Stimulated activated CD4-positive, alpha-beta T cell treated with anti-CD3 and anti-CD28 coated beads, Interleukin-15, amount 100 ng/mL, for 1 hour (primary cell): ENCODE measurements at places on chromosomes 2 and 18.

DNA sequence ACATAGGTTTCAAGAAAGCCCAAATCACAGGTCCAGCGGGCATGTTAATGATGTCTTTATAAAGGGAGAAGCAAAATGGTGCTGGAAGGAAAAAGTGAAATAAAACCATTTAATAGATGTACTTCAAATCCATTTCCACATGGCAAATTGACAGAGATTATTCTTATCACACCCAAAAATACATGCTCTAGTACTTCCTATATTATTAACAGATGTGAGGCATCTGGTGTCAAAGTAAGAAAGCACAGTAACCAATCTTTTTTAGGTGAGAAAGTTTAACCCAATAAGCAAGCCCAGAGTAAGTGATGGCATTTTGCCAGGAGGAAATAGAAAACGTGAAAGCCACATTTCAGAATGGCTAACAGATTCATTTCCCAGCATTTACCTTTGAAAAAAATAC is 128.0 kb downstream of the ABCA12 start:
- DNase-seq, result no peak

- no peak for DNase-seq
These were observed 198.1 kb downstream of the PDE1A start for GRCh38 chr2:182228741-182229140.

- DNase-seq, result no peak
These were observed 27.2 kb downstream of the ATIC start for GRCh38 chr2:215338883-215339679.

GRCh38 chr2:197030090-197030489 is 103.6 kb upstream of the PGAP1 start:
- no peak for DNase-seq

DNA sequence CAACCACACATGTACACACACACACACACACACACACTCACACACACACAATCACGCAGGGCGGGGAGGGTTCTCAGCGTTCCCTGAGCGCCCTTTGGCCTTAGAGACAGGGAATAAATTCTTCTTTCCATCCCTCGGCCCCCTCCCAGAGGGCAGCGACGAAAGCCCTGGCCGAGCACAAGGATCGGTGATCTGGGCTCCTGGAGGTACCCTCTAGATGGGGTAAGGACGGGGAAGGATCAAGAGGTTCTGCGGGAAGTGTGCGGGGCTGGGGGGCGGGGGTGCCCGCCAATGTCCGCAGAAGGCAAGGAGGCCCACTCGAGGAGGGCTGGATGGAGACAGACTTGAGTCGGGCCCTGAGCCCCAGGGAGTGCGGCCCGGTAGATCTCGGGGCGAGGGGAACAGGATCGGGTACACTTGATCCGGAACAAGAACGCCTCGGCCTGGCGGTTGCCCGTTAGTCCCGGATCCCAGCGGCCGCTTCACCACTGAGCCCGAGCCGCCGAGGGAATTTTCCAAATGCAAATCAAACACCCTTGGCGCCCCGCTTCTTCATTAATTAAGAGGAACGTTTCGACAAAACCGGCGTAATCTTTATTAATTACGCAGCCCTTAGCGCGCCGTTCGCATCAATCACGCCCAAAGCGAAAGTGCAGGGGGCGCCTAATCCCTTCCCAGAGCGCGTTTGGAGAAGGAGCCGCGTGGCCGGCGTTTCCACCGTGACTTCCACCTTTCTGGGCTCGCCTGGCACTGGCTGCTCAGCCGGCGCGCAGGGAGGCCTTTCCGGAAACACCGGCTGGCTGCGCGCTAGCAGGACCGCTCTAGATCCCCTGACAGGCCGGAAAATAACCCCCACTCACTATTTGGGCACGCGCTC is 7.0 kb upstream of the PAX3 start:
- no peak for DNase-seq

DNA sequence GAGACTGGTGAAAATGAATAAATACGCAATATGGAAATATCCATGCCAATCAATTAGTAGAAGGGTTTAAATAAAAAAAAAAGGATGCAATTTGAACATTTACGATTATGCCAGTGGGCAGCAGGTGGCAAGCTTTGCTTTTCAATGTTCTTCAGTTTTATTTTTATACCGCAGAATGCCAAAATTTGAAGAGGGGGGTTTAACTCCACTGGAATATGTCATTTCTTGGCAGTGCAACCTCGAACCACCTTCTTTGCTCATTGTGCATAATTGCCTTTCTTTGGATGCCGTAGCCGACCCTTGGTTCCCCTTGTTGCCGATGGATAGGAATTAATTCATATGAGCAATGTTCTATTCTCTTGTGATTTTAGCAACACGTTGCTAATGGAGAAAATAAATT is 88.0 kb downstream of the LTBP1 start:
- no peak for DNase-seq

DNA sequence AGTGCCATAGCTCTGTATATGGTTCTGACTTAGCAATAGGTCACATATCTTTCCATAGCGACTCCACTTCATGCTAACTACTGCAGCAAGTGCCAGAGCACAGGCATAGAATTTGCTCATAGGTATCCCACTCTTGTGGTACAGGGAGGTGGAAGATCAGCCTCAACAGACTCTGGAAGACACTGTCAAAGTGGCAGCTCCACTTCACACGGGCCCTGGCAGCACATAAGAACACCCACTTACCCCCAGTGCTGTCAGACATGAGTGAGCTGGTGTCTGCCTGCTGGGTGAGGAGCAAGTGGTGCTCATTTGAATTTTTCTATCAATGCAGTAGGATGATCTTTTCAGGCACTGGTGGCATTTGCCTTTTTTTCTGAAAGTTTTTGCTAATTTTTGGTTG is 48.6 kb downstream of the BCL2L11 start:
- DNase-seq, result no peak

DNA sequence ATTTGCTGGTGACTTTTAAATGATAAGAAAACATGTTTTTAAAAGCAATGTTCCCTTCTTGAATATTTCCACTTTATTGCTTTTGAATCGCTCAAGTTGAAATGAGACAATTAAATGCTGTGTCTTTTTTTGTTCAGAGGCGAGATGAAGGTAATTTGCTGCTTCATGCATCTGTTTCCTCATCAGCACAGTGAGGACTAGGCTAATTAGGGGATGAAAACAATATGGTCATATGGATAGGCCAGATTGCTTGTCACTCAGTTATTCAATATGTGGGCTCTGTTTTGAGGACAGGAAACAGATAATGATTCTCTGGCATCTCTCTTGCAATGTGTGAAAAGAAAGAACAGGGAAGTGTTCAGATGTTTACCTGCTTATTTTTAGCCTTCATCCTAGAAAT is 61.0 kb downstream of the ERBB4 start:
- DNase-seq, result no peak

- DNase-seq, result no peak
These were observed 266.9 kb downstream of the DYSF start for GRCh38 chr2:71720283-71720560.
